Activated effector memory CD4-positive, alpha-beta T cell treated with anti-CD3 and anti-CD28 coated beads, Interleukin-2, amount 50 U/mL, for 16 hours (primary cell): ENCODE measurements at places on chromosomes 2 and 18.

DNA sequence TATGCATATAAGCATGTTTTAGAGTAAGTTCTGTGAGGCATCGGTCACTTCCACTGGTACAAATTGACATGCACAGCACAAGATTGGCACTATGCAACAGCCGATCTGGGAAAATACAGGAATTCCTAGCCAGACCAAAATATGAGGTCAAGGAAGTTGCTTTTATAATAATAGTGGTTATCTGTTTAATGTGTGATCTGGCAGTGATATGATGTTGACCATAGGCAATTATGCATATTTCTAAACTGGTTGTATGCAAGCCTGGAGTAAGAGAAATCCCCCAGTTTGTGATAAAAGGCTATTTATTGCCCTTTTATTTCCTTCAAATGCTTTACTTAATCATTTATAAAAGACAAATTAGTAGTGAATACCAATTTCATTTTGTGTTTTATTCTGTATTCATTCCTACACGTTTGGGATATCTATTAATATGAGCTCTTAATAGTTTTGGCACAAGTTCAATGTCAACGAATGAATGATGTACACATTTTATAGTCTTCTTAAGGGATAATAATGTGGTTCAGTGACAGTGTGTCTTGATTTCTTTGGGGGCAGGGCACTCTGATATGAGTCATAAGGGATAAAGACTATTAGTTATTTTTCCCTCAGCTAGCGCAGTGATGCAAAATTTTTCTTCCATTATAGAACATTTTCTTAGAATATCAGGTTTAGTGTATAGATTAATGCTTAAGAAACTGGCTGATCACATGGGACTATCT, 34.7 kb upstream of the ZEB2 start:
- DNase-seq = no peak

DNA sequence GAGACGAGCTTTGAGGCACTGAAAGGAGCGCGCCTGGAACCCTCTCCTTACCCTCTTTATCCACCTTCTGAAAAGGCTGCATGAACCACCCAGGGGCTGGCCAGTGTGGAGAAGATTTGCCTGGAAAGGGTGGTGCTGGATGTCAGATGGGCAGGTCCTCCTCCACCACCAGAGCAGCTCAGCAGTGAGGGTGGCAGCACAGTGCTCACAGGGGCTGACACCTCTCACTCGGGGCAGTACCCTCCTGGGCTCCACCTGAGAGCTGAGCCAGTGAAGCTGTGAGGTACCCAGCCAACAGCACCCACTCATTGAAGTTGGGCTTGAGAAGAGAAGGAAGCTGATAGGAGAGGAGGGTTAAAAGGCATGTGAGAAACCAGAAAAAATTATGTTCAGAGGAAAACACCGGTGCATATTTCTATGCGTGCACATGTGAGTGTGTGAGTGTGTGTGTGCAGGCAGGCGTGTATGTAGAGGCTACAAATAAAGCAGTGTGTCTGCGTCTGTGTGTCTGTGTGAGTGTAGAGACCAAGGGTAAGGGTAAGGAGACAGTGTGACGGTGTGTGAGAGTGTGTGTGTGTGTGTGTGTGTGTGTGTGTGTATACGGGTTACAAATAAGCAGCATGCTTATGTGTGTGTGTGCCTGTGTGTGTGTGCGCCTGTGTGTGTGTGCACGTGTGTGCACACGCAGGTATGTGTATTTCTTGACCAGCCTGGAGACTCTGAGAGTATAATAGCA, 40.7 kb downstream of the TEX44 start:
- DNase-seq = no peak

- DNase-seq = no peak
These were observed 25.2 kb downstream of the RHOB start for GRCh38 chr2:20471902-20472559.

GRCh38 chr2:168336786-168337388, 89.5 kb upstream of the STK39 start:
- DNase-seq = peak; percentile 82

DNA sequence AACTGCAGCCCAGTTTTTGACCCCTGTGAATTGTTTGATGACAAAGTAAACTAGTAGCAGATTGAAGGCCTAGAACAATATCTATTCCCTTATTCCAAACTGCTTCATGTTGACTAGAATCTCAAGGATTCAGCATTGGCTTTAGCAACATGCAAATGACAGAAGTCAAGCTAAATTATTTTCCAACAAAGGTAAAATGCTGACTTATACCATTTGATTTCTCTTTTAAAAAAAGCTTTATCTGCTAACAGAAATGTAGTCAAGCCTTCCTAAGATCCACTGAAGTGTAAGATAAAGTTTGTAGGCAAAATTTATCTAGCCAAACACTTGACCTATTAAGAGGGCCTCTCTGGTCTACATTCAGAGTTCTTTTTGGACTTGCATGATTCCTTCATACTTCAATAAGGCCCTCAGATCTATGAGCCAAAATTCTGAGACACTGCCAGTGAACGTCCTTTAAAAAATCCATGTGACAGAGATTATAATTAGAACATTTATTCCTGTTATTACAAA, 9.5 kb upstream of the CYBRD1 start:
- no peak for DNase-seq

DNA sequence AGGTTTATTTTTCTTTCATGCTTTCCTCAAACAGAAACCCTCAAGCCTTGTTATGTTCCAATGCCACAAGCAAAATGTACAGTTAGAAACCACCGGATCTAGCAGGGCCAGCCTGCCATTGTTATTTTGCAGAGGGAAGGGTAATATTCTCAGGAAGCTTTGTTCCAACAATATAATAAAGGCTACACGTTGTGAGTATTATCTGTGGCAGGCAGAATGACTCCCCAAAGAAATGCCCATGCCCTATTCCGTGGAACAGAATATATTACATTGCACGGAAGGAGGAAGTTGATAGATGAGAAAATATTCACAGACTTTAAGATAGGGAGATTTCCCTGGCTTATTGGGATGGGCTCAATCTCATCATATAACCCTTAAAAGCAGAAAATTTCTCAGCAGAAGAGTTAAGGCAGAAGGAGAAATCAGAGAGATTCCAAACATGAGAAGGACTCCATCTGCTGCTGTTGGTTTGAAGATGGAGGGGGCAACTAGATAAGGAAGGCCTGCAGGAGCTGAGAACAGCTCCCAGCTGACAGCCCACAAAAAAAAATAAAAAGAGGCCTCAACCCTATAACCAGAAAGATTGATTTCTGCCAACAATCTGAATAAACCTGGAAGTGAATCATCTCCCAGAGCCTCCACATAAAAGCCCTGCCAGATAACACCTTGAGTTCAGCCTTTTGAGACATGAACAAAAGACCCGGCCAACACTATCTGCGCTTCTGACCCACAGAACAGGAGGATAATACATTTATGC, 466.6 kb downstream of the LPIN1 start:
- DNase-seq = no peak

GRCh38 chr2:37228788-37229187, 2.6 kb downstream of the CEBPZ start:
- no peak for DNase-seq

DNA sequence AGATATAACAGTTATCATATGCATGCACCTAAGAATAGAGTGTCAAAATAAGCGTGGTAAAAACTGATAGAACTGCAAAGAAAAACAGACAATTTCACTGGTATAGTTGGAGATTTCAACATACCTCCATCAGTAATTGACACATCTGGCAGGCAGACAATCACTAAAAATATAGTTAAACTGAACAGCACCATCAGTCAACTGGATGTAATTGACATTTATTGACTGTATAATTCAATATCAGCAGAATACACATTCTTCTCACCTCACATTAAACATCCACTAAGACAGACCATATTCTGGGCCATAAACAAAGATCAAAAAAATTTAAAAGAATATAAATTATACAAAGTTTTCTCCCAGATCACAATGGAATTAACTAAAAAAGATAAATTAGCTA, 378.5 kb upstream of the RGPD4 start:
- no peak for DNase-seq

DNA sequence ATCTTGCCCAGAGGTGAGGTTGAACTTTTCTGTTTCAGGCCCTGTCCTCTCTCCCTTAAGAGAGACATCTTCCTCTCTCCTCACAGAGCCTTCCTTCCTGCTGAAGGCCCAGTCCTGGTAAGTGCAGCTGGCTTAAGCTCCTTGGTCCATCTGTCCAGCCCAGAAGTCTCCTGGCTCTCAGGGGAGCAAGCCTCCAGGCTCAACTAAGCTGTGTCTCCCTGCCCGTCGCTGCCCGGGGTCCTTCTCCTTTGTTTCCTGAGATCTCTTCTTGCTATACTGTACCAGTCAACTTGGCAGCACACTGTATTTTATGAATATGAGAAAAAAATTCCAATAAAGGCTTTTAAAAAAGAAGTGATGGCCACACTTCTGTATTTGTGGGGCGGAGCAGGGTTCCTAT, 77.4 kb downstream of the KCNF1 start:
- DNase-seq = peak; percentile 16

GRCh38 chr2:24181849-24182248, 7.0 kb downstream of the FAM228A start:
- DNase-seq = no peak

GRCh38 chr2:220779931-220780330, 792.2 kb downstream of the EPHA4 start:
- DNase-seq = no peak

- DNase-seq = no peak
These were observed 699.9 kb downstream of the DSC3 start for GRCh38 chr18:30342675-30343074.

- DNase-seq = no peak
These were observed 351.4 kb downstream of the LPIN1 start for GRCh38 chr2:12097859-12098258.

DNA sequence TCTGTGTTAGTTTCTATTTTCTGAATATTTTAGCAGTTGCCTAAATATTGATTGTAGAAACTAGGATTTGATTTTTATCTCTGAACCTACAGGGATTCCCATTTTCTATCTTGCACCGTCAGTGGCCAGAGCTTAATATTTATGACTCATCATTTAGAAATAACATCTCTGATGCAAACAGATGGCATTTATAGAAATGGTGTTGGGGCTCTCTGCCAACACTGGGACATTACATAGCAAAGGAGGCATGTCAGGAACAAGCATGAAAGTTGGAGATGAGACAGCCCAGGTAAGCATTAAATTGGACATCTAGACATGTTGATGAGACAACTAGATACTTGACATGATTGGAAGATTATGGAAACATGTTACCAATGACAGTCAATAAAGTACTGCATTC, 165.3 kb upstream of the SYT4 start:
- no peak for DNase-seq

DNA sequence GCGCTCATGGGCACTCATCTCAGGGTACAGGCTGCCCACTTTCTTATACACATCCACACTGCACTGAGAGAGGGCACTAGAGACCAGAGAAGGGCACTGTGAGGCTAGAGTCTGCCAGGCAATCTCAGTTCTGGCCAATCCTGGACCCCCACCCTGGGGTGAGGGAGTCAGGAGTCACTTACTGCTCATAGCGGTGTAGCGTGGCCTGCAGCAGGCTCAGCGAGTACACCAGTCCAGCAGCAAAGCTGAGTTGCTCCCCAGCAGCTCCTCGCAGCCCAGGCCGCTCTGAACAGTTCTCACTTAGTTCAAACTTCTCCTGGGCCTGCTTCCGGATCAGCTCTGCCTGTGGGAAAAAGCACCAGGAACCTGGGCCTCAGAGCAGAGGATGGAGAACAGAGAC, 12.3 kb downstream of the DCTN1 start:
- no peak for DNase-seq

GRCh38 chr2:119279666-119280065, 56.0 kb downstream of the STEAP3 start:
- DNase-seq = no peak

- no peak for DNase-seq
These were observed 174.1 kb upstream of the ALPP start for GRCh38 chr2:232204457-232204931.

GRCh38 chr2:78465707-78466106, 559.8 kb upstream of the REG3G start:
- no peak for DNase-seq

- DNase-seq = no peak
These were observed 102.8 kb upstream of the STPG4 start for GRCh38 chr2:47257946-47258348.

GRCh38 chr2:47064106-47064505, 91.0 kb downstream of the STPG4 start:
- no peak for DNase-seq

DNA sequence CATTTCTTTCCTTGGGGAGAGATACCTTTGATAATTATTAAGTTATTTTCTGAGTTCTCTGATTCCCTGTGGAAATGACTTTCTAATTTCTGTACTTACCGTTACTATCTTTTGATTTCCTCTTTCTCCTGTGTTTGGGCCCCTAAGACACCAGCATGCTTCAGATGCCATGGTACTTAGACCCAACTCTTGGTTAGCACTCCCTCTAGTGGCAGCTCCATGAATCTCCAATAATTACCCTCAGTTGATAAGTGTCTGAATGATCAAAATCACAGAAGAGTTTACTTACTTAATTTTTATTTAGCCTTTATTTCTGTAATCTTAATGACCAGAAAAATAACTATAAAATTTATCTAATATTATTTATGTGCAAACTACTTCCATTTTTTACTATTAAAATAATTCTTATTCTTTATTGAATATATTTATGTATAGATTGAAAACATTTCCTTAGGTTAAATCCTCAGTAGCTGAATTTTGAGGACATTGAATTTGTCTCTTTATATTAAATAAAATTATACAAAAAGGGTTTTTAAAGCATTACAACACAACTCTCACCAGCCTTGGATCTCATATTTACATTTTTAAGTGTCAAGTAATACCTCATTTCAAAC, 300.4 kb downstream of the KCNS3 start:
- no peak for DNase-seq

DNA sequence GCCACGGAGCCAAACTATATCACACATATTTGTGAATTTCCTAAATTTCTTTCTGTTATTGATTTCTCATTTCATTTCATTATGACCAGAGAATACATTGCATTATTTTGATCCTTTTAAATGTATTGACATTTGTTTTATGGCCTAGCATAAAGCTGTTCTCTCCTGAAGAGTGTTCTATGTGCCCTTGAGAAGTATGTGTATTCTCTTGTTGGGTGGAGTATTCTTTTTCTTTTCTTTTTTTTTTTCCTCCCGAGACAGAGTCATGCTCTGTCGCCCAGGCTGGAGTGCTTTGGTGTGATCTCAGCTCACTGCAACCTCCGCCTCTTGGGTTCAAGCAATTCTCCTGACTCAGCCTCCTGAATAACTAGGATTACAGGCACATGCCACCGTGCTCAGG, 5.2 kb downstream of the HAUS1 start:
- no peak for DNase-seq

DNA sequence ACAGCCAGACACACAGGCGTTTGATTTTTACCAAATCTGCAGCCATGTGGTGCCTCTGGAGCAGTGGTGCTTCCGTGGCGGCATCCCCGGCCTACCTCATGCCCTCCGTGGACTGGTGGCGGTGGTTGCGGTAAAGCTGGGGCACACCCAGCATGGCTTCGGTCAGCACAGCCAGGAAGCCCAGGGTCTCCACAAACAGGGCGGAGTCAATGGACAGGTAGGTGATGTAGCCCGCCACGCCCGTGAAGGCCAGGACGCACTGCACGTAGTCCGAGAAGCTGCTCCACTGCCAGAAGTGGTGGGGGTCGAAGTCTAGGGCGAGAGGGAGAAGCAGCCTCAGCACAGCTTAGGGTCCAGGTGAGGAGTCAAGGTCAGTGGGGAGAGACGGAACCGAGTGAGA, 32.4 kb downstream of the SLC66A2 start:
- peak; percentile 54 for DNase-seq

- no peak for DNase-seq
These were observed 222.7 kb downstream of the IKZF2 start for GRCh38 chr2:212928681-212929080.
